ENCODE measurements at places on chromosomes 6 and 20.

DNA sequence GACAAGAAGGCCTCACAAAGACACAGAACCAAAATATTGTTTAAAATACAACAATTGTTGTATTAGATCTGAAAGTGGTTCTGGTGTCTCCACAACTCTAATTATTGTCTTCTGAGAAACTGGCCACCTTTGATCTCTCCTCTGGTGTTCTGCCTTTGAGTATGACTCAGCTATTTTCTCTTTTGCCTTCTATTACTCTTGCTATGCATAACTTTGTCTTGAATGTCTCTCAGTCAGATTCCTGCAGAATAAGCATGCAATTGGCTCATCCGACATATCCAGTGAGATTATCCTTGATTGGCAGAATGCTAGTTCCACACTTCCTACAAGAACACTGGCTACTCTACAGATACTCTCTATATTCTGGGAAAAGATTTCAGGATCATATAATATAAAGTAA is 14.3 kb upstream of the EPM2A start:
- DNase-seq = no peak

DNA sequence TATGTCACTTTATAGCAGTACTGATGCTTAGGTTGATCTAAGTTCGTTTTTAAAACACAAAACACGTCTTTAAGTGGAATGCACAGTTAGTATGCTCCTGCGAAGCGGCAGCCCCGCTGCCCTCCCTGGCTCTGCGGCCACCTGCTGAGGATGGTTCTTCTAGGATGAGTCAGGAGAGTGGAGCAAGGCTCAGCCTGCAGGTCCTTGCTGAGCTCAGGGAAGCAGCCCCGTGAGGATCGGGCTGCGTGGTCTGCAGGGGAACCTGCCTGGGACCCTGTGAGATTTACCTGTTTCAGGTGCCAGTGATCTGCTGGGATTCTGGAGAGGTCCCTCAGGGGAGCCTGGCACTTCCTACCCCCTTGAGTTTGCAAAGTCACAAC is 57.5 kb downstream of the SYNJ2 start:
- DNase-seq = no peak

GRCh38 chr20:184288-184687 is 5.2 kb downstream of the DEFB128 start:
- no peak for DNase-seq

GRCh38 chr6:166774292-166774691 is 147.2 kb upstream of the RPS6KA2 start:
- DNase-seq = no peak

DNA sequence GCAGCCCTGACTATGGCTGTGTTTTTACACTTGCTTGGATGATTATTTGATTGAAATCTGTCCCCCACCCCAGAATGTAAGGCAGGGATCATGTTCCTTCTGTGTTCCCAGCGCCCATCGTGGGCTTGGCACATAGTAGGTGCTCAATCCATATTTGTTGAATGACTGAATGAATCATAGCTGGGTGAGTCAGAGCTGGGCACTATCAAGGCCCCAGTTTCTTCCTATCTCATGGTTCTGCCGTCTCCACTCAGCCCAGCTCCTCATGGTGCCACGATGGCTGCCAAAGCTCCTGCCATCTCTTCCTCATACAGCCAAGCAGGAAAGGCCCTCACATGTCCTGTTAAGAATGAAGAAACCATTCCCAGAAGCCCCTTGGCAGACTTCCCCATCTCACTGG is 29.0 kb downstream of the CEBPB start:
- no peak for DNase-seq

- no peak for DNase-seq
These were observed 123.4 kb upstream of the RAB32 start for GRCh38 chr6:146420255-146420654.

GRCh38 chr20:51995551-51995951 is 193.2 kb upstream of the SALL4 start:
- no peak for DNase-seq

DNA sequence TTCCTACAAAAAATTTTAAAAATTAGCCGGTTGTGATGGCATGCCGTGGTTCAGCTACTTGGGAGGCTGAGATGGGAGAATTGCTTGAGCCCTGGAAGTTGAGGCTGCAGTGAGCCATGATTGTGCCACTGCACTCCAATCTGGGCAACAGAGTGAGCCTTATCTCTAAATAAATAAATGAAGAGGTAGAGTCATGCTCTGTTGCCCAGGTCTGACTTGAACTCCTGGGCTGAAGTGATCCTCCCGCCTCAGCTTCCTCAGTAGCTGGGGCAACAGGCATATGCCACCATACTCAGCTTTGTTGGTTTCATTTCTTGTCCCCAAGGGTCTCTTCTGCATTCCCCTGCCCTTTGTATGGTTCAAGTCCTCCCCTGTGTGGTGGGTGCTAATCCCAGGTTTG is 17.0 kb downstream of the HSPA1B start:
- DNase-seq = no peak

DNA sequence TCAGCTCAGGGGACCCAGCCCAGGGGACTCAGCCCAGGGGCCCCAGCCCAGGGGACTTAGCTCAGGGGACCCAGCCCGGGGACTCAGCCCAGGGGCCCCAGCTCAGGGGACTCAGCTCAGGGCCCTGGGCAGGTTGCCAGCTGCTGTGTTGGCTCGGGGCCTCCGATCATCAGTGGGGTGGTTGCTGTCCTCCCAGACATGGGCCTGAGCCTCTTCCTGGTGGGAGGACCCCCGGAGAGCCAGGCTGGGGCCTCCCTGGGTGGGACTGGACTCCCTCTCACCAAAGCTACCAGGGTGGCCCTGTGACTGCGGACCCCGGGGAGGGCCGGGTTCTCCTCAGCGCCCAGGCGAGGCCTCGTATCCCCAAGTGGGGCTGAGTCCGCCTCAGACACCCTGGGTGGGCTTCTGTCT is 4.4 kb downstream of the COL20A1 start:
- DNase-seq = no peak

- no peak for DNase-seq
These were observed 258.9 kb downstream of the GJA1 start for GRCh38 chr6:121694389-121694788.

- no peak for DNase-seq
These were observed 32.0 kb downstream of the MTHFD1L start for GRCh38 chr6:150897400-150897943.

DNA sequence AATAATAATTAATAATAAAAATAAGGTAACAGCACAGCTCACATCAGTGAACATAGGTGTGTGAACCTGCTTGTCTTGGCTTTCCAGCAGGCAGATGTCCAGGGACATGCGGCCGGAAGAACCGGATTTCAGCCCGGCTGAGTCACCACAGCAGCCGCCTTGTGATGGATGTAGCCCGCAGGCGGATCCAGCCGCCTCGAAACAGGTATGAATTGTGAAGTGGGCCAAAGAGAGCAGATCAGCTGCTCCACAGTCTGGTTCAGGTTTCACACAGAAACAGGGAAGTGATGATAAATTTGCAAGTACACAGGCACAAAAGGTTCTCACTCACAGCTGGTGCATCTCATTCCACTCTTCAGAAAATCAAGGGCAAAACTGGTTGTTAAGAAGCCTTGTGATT is 55.1 kb downstream of the ID4 start:
- DNase-seq = peak; percentile 62

- no peak for DNase-seq
These were observed 13.3 kb upstream of the KCNG1 start for GRCh38 chr20:51036226-51036625.

DNA sequence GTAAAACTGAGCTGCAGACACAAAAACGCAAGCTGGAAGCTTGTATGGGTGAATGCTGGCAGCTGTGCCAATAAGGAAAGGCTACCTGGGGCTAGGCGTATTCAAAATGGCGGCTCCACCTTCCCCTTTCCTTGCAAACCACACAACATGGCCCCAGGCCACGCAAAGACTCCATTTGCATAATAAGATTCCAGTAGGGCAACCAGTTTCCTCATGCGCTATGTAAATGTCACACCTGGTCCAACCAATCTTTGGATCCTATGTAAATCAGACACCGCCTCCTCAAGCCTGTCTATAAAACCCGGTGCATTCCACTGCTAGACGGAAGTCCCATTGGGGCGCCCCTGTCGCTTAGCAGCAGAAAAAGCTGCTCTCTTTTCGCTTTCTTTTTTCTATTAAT is 505.9 kb upstream of the BTBD3 start:
- DNase-seq = no peak

- no peak for DNase-seq
These were observed 28.6 kb downstream of the RALY start for GRCh38 chr20:34022151-34022838.

DNA sequence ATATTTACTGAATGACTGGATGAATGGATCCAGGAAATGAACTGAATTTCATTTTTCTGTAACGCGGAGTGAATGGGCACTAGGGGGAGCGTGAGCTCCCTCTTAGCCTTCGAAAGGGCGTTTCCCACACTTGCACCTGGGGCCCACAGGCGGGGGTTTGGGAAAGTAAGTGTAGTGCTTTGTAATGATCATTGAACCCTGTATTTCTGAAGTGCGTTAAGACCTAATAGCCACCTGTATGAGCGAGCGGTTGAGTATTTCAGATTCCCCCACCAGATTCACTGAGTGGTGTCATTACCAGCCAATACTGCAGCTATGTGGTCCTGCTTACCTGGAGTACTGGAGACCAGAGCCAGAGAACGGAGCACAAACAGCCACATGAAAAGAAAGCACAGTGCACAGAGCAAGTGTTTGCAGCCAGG is 10.5 kb downstream of the SYTL3 start:
- DNase-seq = peak; percentile 82

DNA sequence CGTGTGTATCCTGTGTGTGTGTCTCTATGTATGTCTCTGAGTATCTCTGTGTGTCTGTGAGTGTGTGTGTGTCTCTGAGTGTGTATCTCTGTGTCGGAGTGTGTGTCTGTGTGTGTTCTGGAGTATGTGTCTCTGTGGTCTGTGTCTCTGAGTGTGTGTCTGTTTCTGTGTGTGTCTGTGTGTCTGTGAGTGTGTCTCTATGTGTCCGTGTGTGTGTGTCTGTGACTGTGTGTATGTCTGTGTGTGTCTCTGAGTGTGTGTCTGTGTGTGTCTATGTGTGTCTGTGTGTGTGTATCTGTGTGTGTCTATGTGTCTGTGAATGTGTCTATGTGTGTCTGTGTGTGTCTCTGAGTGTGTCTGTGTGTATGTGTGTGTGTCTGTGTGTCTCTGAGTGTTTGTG is 73.4 kb downstream of the SRC start:
- DNase-seq = no peak

- no peak for DNase-seq
These were observed 658 bp downstream of the CUL7 start for GRCh38 chr6:43052842-43053544.

DNA sequence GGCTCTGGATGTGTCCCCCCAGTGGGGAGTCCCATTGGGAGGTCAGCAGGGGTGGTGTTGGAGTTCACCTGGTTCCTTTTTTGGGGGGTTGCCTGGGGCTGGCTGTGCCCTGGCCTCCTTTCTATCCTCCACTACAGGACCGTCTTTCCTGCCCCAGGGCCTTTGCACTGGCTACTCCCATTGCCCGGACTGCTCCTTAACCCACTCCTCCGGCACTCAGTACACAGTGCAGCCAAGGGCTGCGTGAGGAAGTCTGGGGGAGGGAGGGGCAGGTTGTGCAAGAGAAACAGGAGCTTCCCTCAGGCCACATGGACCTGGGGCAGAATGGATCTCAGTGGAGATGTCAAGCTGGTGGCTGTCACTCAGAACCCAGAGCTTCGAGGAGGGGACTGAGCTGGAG is 429.3 kb upstream of the SULF2 start:
- DNase-seq = no peak

DNA sequence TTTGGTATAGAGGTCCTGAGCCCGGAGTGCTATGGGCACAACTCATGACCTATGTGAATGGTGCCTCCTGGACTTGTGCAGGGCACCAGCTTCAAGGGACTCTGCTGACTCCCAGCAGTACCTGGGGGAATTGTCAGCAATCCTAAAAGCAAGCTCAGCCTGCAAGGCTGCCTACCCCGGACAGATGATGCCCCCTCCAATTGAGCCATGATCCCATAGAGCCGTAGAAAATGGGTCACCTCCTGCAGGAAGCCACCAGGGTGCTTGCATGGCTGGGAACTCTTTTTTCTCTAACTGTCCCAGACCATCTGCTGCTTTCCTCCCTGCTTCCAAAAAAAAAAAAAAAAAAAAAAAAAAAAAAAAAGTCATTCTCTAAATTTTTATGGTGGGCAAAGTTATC is 12.9 kb upstream of the PRND start:
- no peak for DNase-seq

GRCh38 chr6:135054226-135054568 is 425 bp downstream of the HBS1L start:
- no peak for DNase-seq

DNA sequence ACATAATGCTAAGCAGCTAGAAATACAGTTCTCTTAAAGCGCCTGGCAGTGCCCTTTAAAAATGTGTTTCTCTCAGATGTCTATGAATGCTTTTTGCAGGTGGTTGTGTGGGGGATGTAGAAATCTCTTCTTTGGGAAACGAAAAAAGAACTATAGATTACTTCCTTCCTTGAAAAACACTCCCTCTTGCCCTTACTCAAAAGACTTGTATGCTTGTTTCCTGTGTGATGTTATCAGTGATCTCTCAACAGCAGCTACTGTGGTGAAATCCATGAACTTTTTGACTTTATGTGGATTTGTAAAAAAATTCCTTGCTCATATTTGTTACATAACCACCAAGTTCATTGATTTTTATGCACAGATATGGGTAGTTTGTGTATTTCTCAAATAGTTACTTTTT is 916.5 kb downstream of the QKI start:
- DNase-seq = no peak

- DNase-seq = no peak
These were observed 77.7 kb upstream of the ZNF217 start for GRCh38 chr20:53671370-53671769.

- DNase-seq = peak; percentile 20
These were observed 204.7 kb upstream of the ARG1 start for GRCh38 chr6:131368198-131368911.

DNA sequence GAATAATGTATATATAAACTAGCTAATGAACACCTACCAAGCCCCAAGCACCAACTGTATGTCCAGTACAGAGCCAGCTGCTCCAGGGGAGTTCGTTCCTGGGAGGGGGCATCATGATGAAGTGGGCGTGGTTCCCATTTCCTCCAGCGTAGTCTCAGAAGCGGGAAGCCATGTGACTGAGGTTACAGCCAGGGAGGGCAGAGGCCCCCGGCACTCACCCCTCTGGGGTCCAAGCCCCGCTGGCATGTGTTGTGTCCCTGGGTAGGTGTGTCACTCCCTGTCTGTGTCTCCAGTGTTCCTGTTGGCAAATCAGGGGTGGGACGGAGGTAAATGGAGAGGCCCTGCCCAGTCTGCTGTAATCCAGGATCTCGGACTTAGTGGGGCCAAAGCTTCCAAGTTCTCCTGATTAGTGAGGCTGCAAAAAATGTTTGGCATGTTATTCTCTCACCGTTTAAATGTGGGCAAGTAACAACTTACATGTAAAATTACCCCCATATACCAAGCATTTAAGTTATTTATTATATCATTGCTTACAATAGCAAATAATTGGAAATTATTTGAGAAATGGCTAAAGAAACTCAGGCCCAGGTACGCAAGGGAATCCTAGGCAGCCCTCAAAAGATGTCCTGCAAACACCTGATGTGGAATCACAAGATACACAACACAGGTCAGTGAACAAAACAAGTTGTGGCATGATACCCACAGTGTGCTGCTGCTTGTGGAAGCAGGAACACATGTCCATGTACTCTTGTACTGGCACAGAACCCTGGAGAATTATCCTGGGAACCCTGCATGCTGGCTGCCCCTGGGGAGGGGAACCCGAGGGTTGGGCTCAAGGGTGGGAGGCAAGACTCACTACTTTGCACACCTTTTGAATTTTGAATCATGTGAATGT is 22.2 kb downstream of the FAM110A start:
- no peak for DNase-seq

Data from NCI-H2107 (cell line).